ENCODE measurements at places on chromosomes 13 and 19.

GRCh38 chr19:38679839-38680238, 32.4 kb downstream of the ACTN4 start:
- DNase-seq = no peak

- no peak for DNase-seq
Measured at GRCh38 chr19:51317376-51317775, 5.9 kb downstream of the IGLON5 start.

GRCh38 chr19:33143897-33144405, 12.0 kb downstream of the WDR88 start:
- peak; percentile 69 for DNase-seq

GRCh38 chr19:56690670-56691069, 19.1 kb upstream of the ZNF835 start:
- no peak for DNase-seq

DNA sequence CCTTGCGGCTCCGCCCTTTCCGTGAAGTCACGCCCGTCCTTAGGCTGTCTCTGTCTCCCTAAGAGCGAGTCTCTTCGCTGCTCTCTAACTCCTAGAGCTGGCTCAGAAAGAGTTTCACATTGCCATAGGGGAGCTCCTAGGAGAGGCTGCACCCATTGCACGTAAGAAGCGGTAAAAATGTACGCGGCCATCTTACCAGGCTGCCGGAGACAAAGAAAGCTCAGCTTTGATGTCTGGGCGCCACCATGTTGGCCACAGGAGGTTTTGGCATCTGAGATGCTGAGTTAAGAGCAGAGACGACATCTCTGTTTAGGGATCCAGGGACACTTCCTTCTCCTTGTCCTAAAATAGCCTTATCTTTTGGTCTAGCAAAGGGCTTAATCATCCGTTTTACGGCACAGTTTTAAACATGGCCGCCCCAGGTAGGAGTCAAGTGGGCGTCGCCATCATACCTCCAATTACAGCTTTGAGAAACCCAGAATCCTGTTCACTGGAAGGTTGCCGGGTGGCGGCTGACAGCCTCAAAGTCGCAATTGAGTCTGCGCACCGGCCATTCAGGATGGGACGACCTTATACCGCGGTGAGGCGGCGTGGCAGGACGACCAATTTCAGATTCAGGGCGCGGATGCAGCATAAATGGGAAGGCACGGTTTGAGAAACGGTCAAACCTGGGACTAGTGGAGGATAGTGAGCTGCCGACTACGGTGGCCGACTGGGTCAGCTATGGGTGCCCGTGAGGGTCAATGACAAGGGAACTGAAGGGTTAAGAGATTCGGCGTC, at the start of gene ZNF793:
Gene ZNF793 (plus strand): TSS at position 553 of the 780 bp plus-strand sequence. CDS start 16,501 bp downstream, outside the sequence.
- DNase-seq = peak; percentile 83

DNA sequence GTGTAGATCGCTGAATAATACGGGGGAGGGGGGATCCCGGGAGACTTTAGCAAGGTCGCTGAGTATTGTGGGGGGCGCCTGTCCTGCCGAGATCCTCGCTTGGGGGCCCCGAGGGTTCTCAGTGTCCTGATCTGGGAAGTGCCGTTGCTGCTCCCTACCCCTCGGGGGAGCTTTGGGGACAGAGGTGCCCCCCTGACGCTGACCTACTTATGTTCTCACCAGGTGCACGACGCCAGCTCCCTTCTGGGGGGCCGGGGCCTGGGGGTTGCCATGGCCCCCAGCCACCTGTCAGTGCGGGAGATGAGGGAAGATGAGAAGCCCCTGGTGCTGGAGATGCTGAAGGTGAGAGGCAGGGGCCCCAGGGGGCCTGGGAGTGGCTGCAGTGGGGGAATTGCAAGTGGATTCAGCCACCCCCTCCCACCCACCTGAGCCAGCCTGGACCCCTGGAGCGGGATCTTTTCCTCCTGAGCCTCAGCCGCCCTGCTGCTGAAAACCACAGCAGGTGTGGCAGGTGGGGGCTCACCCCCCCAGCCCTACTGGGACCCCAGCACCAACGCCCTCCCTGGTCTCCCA, 537 bp downstream of the NAT14 start:
- no peak for DNase-seq

GRCh38 chr13:30746791-30747190, 11.4 kb downstream of the ALOX5AP start:
- no peak for DNase-seq

DNA sequence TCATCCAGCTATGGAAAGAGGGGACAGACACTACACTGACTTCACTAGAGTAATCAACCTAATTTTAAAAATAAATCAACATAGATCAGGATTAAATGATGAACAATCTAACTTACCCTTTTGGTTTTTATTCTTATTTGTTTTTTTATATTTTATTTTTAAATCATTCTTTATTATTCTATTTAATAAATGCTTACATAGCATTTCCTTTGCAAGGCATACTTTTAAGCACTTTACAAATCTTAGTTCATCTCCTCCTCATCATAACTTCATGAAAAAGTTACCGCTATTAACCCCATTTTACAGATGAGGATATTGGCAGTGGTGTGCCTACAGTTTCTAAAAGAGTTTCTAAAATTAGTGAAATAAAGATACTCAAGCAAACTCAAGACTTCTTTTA, 380.6 kb downstream of the TBC1D4 start:
- DNase-seq = no peak

- no peak for DNase-seq
Measured at GRCh38 chr19:45066921-45067661, 9.2 kb downstream of the ZNF296 start.

GRCh38 chr13:32969516-32969941, 46.7 kb upstream of the KL start:
- DNase-seq = no peak

DNA sequence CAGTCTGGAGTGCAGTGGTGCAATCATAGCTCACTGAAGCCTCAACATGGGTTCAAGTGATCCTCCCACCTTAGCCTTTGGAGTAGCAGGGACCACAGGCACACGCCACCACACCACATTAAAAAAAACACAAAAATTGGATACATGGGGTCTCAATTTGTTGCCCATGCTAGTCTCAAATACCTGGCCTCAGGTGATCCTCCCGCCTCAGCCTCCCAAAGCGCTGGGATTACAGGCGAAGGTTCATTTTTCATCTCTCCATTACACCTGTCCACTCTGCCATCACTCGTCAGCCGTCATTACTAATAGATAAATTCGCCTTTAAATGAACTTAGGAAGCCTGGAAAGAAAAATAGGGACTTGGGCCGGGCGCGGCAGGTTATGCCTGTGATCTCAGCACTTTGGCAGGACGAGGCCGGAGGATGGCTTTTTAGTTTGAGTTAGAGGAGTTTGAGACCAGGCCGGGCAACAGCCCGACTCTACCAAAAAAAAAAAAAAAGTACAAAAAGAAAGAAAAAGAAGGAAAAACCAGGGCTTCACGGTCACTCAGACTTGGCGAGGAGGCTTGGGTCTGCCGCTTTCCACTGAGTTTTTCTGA, 685 bp upstream of the SUPT5H start:
- DNase-seq = no peak

All from natural killer cell treated with Interleukin-12 subunit alpha and Interleukin-12 subunit beta and Interleukin-15 and Interleukin-18, amount 100 ng/mL, for 72 hours (primary cell).